ENCODE measurements at places on chromosomes 2 and 18. TPM values are rescaled to one million over a fixed set of nuclear protein-coding genes. Genes with fewer than 3 reads are reported as not detected.

SRD5A2 gene
- total RNA-seq: not detected

DNA sequence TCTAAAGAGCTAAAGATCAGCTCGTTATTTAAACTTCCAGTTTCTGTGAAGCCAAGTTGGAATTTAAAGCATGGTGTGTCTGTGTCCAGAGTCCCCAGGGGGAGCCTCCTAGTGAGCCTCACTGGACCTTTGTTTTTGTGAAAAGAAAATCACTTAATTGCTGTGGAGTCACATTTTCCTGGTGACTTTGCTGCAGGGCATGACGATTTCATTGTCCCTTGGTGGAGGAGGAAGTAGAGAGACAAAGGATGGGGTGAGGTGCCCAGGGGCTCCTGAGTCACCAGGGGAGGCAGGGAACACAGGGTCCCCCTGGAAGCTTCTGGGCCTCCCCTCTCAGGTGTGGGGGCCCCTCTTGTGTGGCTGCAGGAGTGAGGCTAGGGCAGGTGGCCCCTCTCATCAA, 19.7 kb downstream of the ATP6V1C2 start:
- H3K4me1 ChIP-seq: peaks cover 24% of the 10 kb centered on the region
- no peak overlapping the region for H3K4me3 ChIP-seq
- H3K27ac ChIP-seq: no peak overlapping the region
- H3K27me3 ChIP-seq: no peaks in the 10 kb centered on the region
- DNase-seq: no peak

- no peak overlapping the region for H3K27ac ChIP-seq
- H3K36me3 ChIP-seq: no peaks in the 10 kb centered on the region
- peaks cover 20% of the 10 kb centered on the region for H3K27me3 ChIP-seq
- H3K4me1 ChIP-seq: no peaks in the 10 kb centered on the region
Observed at GRCh38 chr2:109062859-109063700, 65.9 kb upstream of the SH3RF3 start.

DNA sequence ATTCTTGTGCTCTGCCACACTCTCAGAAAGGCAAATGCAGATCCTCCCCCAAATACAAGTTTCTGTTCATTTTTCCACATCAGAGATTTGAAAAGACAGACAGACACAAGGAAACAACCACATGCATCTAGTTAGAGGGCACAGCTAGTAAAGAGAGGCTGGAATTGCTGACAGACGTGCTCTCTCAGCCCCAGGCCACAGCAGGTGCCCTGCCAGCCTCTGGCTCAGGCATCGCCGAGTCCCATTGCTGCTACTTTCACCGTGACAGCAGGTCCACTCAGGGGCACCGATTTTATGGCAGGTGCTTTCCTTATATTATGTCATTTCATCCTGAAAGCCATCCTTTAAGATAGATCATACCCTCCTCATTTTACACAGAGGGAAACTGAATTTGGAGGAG, 507.5 kb downstream of the EIPR1 start:
- no peaks in the 10 kb centered on the region for H3K36me3 ChIP-seq
- H3K27ac ChIP-seq: no peak overlapping the region
- H3K27me3 ChIP-seq: no peaks in the 10 kb centered on the region
- DNase-seq: no peak
- H3K4me3 ChIP-seq: no peak overlapping the region

DNA sequence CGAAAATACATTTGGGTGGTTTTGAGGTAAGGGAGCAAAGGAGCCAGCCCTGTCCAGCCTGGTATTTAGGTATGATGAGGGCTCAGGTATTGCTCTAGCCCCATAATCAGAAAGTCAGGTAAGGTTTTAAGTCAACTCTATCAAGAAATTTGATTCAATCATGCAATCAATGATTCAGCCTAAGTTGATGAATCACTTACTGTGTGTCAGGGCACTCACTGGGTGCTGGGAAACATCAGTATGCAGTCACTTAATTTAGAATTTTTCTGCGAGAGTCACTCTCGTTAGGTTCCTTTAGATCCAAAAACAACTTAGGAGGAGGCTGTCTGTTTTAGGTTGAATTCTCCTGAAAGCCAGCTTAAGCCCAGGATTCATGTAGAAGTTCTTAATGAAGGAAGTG, 17.7 kb upstream of the SERPINB2 start:
- H3K27me3 ChIP-seq: peaks cover 4% of the 10 kb centered on the region
- no peaks in the 10 kb centered on the region for H3K36me3 ChIP-seq
- H3K4me3 ChIP-seq: no peak overlapping the region
- H3K27ac ChIP-seq: no peak overlapping the region
- H3K4me1 ChIP-seq: no peaks in the 10 kb centered on the region

Measured in activated B cell treated with CpG ODN at 0.5 μM for 24 hours (primary cell).